ENCODE measurements at places on chromosomes 6 and 20.

GRCh38 chr6:81228912-81229555 is 523.4 kb downstream of the TENT5A start:
- no peak for DNase-seq

DNA sequence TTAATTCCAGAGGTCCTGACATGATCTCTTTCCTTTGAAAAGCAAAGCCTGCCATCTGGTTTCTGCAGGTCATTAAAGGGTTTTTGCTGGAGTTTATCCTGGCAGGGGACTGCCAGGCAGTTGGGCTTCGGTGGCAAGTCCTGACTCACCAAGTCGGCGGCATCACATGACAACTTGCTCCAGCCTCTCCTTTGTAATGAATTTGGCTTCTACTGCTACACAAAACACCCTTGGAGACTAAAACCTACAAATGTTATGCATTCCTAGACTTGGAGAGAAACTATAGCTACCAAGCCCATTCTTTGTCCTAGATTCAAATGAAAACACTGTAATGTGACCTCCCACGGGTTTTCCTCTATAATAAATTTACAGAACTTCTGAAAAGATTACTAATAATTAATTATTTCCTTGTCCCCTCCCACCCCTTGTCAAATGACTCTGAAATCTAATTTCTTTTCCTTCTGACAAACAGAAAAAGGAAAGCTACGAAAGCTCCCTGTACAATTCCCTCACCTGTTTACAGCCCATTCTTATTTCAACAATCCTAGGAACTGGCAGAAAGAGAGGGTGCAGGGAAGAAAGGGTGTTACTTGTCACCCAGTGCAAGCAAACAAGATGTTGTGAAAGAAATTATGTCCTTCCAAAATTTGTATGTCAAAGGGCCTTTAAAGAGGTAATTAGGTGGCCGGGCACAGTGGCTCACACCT is 62.9 kb downstream of the QRSL1 start:
- DNase-seq: no peak

- no peak for DNase-seq
These were observed 45.4 kb upstream of the EYA2 start for GRCh38 chr20:46849269-46849668.

GRCh38 chr6:128641703-128642102 is 121.3 kb upstream of the PTPRK start:
- DNase-seq: no peak

DNA sequence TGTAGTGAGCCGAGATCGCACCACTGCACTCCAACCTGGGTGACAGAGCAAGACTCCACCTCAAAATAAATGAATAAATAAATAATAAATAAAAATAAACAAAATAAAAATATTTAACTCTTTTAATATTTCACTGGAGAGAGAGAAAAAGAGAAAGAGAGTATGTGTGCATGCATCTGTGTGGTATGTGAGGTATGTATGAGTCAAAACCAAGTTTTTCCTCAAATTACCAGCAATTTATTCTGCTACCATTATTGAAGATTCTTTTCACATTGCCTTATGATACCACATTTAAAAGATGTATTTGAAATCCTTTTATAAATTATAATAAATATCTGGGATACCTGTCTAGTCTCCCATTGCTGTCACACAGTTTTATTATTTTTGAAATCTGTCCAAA is 122.1 kb downstream of the CD164 start:
- DNase-seq: no peak

DNA sequence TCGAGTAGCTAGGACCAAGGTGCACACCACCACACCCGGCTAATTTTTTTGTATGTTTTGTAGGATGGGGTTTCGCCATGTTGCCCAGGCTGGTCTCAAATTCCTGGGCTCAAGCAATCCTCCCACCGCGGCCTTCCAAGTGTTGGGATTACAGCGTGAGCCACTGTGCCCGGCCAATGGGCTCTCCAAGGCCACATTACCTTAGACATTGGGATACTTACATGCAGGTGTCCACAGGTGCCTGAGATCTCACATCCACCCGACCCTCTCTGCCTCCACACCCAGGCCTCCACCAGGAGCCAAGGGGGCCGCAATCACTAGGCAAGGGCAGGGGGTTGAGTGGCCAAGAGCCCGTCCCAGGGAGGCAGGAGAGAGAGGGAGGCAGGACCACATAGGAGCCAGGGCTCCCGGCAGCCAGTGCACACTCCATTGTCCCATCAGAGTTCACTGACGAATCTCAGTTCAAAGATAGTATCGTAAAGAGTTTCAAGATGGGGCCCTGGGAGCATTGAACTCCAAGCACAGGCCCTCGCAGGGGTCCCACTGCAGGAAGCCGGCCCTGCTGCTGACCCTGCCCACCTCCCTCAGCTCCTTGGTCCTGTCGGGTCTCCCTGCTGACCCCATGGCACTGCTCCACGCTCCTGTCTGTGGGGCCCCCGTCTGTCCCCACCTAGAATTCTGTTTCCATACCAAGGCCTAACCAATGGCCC is 55.3 kb downstream of the SSR1 start:
- no peak for DNase-seq

DNA sequence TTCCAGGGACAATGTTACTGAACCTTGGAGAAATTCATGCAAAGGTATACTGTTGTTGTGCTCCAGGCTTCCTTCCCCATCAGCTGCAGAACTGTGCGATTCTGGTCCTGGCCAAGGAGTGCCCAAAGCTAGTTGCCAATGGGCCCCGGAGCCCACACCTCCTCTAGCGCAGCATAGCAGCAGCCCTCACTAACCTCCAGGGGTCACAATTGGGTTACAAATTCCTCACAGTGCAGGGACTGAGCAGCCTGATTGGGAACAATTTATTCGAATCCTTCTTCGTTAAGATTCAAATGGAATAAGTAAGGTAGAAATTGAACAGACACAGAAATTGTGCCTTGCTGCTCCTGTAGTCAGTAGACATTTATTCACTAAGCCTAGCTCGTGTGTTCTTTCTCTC is 284.9 kb downstream of the PRKN start:
- no peak for DNase-seq

Data from stimulated activated CD4-positive, alpha-beta T cell treated with anti-CD3 and anti-CD28 coated beads, Interleukin-1b, Interleukin-23, amount 100 ng/mL, for 4 hours (primary cell).